ENCODE measurements at places on chromosomes 12 and 14.

DNA sequence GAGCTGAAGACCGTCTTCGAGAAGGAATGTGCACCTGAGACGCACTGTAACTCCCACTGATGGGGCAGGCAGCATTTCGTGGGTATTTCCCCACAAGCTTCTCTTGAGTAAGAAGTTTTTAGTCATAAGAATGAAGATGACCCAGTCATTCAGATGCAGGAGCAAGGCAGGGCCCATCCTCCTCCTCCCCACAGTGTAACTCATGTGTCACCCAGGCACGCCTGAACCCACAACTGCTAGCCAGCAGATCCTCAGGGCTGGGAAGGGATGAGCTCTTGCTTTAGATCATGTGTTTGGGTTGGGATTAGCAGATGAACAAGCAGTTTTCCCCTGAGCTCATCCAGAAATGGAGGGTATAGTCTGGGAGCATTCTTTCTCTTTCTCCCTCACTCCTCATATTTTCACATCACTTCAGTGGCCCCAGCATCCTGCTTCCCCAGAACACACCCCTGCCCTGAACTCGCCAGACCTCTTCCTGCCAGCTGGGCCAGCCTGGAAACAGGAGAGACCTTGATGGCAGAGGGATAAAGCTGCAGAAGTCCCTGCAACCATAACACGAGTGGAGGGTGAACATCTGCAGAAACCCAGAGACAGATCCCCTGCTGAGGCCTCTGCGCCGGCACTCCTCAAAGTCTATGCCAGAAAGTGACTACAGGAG lies 73.3 kb downstream of the B4GALNT3 start:
- no peak for DNase-seq

GRCh38 chr14:75258079-75258802 lies 20.4 kb upstream of the FOS start:
- DNase-seq = no peak

DNA sequence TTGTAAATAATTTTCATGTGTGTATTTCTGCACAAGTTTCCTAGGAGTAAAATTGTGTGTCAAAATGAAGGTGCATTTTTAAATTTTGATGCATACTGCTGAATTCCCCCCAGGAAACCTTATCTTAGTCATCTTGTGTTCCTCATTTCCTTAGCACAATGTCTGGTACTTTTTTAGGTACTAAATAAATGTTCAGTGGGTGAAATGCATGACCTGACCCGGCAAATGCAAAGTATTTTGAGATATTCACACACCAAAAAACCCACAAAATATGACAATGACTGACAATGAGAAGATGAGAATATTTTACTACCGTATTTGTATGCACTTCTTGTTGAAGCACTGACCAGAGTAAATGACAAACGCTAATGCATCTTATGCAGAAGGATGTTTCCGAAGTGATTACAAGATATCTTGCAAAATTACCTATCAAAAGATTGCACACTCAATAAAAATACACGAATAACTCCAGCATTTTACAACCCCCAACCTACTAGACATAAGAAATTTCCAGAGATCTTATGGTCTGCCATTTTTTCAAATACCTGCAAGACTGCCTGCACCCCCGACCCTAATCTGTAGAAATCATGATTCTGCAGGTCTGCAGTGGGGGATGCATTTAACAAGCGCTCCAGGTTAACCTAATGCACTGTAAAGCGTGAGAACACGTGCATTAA lies 895 bp upstream of the PRKAB1 start:
- no peak for DNase-seq

DNA sequence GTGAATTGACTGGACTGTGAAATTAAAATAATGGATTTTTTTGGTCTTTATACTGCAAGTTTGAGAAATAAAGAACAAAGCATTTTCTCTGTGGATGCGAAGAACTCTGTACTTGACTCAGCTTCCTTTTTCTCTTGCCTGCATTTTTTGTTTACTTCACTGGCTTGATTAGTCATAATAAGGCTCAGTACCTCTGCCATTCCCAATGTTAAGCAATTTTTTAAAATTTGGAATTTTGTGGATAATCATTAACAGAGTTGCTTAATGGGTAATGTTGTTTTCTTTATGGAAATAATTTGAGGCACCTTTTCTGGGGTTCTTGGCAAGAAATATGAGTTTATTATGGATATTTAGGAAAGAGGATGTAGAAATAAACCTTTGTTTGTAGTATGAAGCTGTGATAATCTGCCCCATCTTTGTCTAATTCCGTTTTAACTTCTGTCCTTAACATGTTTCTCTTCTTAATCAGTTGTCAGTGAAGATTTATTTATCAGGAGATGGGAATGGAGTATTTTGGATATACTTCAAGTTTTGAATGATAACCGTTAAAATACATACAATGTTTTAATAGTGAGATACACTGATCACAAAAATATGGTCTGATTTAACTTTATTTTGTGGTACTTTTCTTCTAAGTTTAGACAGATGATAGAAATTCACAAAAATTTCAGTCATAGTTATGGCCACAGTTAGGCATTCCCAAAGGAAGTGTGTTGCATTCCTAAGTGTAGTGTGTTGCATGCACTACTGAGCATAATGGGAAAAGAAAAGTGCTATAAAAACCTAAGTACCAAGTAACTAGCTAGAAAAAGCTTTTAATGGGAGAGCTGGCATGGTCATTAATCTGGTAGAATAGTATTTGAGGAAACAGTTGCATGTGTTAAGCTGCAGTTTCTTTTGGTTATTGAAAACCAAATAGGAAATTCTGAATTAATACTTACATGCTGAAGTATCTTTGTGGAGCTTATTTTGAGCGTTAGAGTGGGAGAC lies 27.7 kb downstream of the WNK1 start:
- DNase-seq = no peak

DNA sequence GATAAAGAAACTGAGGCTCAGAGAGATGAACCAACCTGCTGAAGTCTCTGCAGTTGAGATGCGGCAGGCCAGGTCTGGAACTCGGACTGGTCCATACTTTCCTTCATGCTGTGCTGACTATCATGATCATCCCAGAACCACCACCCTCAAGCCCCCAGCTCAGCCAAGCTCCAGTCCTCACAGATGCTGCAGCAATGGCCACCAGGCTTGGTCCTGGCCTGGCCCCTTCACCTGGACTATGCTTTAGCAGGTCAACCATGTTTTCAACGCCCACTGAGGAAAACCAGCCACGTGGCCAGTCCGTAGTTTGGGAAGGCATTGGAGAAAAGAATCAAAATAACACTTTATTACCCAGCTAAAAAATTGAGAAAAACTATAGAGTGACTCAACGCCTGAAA lies 1.4 kb downstream of the GPR68 start:
- DNase-seq = no peak

- DNase-seq = no peak
Measured at GRCh38 chr12:128513831-128514230, 246.9 kb downstream of the TMEM132C start.

GRCh38 chr12:124248941-124249825 lies 45.7 kb upstream of the RFLNA start:
- no peak for DNase-seq
